ENCODE measurements at places on chromosomes 6 and 20. TPM values are rescaled to one million over a fixed set of nuclear protein-coding genes. Genes with fewer than 3 reads are reported as not detected.

DNA sequence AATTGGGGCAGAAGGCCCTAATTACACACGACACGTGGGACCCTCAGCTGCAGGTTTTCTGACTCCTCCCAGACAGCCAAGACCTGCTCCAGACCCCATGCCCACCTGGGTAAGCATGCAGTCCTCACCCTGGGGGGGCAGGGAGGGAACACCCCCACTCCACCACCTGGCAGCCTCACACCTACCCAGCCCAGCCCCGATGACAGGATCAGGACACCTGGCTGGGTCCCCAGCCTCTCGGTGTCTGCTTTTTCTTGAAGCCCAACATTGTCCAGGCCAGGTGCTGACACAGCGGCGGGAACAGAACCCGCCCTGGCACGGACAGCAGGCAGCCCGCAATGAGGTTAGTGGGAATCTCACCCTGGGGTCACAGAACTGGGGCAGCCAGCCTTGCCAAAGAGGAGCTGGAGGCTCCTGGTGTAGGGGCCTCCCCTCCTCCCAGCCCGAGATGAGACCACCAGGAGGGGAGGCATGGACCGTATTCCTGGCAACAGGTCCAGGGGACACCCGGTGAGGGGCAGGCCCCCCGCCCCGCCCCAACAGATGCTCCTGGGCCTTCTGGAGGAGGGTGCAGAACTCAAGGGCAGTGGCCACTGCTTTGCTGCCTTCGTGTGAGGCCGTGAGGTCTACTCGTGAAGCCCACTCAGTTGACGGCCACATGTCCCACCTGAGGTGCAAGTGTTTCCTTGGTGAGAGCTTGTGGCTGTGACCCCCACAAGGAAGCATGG is 103.8 kb downstream of the DLL1 start:
- DNase-seq = no peak

- no peak for DNase-seq
These were observed 1.8 kb downstream of the RRAGD start for GRCh38 chr6:89410231-89410761.

HLA-DQA1 gene
- not detected for total RNA-seq

DNA sequence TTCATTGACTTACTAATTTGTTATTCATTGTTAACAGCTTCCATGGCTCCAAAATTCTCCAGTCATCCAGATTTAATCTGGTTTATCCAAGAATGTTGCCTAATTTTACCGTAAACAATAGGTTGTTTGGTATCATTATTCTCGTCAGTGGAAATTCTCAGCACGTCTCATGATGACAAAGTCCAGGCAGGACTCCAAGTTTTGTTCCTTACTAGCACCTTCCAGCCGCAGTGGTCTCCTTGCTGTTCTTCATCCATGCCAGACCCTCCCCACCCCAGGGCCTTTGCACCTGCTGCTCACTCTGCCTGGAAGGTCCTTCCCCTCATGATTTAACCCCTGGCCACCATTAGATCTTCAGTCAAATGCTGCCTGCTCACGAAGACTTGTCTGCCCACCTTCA is 48.1 kb upstream of the NAA20 start:
- no peak for DNase-seq

- no peak for DNase-seq
These were observed 5.2 kb downstream of the VWA7 start for GRCh38 chr6:31771992-31772358.

RNF182 gene
- total RNA-seq = 4.2 TPM

DNA sequence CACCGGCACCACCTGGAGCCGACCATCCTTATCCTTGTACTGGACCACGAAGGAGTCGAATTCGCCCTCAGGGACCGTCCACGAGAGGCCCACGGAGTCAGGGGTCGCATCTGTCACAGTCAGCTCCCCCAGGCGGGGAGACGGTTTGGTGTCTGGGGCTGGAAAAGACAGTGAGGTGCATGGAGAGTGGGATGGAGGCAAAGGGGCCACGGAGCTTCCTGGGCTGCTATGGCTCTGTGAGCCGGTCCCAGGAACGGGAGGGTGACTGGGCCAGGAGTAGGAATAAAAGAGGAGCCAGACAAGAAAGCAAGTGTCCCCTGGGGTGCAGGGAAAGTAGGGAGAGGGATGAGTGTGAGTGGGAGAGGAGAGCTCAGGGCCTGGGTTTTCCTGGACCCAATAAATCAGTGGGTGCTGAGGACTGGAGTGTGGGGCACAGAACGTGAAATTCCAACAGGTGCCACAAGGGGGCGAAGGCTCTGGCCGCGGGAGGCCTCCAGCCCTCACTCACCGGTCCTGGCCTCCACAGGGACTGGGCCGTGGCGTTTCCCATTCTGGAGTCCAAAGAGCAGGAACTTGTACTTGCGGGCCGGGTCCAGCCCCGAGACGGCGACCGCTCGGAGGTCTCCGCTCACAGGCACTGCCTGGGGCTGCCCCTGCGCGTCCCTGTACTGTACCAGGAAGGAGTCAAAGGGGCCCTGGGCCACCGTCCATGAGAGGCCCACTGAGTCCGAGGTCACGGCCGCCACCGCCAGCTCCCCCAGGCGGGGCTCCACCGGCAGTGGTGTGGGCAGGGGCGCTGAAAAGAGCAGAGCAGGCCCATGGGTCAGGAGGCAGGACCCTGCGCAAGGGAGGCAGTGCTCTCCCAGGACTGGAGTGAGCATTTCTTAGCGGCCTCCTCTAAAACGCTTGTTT is 9.9 kb downstream of the CYP21A2 start:
- DNase-seq = peak; percentile 82

DNA sequence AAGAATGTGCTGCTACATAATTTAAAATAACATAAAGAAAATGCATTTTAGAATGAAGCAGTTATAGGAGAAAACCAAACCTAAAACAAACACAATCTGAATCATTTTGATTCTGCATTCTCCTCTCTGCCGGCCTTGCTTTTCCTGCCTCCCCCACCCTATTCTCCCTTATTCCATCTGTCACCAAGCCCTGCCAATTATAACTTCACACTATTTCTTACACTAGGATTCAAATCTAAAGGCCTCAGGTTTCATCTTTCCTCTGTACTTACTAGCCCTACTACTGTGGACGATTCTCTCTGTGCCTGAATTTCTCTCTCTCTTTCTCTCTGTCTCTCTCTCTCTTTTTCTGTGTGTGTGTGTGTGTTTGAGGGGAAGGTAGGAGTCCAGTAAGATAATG is 18.7 kb upstream of the PRIM2 start:
- no peak for DNase-seq

DNA sequence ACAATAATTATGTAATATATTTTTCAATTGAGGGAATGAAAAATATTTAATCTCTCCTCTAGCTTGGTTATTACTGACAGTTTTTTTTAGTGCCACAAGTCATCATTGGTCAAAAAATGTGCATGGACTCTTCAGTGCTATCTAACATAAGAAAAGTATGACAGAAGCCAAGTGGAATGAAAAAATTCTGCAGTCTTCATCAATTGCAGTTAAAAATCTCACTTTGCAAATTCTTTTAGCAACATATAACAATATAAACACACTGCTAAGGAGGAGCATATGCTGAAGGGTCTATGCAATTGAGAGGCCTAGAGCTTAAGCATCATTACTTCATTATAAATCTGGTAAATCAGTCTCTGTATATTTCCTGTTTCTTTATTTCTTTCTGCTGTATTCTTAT is 175.1 kb downstream of the ARHGAP18 start:
- DNase-seq = no peak

LRP11 gene
- 17.2 TPM for total RNA-seq

PBOV1 gene
- not detected for total RNA-seq

GRCh38 chr6:78487401-78487800 is 379.9 kb upstream of the IRAK1BP1 start:
- DNase-seq = no peak

DNA sequence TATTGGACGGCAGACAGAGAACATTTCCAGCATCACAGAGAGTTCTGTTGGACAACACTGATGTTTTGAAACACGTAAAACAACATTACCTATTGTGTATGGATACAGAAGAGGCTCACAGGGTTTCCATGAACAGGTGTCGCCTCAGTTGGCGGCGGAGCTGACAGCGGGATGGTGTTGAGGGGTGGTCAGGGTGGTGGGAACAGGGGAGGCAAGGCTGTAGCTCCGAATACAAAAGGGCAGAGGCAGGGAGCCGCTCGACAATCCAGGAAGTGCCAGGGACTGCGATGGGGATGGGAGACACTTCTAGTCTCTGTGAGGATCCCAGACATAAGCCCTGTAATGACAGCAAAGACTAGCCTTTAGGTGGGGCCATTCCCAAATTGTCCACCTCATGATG is 14.5 kb upstream of the PI16 start:
- DNase-seq = no peak

DNA sequence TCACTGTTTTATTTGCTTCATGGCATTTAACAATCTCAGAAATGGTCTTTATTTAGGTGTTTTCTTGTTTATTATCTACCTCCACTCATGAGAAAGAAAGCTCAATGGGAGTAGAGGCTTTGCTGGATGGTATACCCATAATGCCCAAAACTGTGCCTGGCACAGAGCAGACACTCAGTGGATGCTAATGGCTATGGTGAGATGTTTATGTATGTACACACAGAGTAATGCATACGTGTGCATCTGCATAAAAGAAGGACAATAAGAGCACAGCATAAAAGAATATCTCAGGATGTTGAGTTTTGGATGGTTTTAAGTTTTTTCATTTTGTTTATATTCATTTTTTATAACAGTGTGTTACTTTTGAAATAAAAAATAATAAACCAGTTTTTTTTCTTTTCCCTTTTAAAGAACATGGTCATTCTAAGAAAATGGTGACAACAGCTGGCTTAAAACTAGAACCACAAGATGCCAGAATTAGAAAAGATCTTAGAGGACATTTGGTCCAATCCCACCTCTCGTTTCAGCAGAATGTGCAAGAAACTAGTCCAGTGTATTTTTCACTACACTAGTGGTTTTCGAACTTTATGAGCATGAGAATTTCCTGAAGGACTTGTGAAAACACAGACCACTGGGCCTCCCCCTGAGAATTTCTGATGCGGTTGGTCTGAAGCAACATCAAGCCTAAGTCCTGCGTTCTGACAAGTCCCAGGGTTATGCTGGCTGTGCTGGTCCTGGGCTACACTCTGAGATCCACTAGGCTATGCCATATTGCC is 131.9 kb downstream of the FYN start:
- no peak for DNase-seq

DNA sequence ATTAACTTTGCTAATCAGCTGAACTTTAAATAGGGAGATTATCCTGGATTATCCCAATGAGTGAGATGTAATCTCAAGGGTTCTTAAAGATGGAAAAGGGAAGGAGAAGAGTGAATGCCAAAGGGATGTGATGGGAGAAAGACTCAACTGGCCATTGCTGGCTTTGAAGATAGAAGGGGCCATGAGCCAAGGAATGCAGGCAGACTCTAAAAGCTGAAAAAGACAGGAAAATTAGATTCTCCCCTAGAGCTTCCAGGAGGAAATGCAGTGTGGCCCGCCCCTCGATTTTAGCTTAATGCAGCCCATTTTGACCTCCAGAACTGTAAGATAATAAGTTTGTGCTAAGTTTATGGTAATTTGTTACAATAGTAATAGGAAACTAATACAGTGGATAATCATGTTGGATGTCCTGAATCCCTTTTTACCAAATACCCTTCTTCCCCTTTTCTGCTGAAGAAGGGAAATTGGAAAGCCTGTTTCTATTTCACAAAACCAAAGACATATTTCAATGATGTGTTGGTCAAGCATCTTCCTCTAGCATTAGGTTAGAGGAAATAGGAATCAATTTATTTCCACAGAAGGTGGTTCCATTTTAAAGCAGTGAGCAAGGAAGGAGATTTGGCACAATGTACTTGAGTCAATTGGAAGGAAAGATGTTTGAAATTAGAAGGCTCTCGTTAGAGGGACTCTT is 3.3 kb upstream of the HDDC2 start:
- no peak for DNase-seq

- DNase-seq = no peak
These were observed 26.1 kb downstream of the CGA start for GRCh38 chr6:87068795-87069194.

CFAP61 gene
- not detected for total RNA-seq

ENPP5 gene
- total RNA-seq = 8.7 TPM

PDE10A gene
- 13.0 TPM for total RNA-seq

TFAP2C gene
- total RNA-seq = 10.3 TPM

DNA sequence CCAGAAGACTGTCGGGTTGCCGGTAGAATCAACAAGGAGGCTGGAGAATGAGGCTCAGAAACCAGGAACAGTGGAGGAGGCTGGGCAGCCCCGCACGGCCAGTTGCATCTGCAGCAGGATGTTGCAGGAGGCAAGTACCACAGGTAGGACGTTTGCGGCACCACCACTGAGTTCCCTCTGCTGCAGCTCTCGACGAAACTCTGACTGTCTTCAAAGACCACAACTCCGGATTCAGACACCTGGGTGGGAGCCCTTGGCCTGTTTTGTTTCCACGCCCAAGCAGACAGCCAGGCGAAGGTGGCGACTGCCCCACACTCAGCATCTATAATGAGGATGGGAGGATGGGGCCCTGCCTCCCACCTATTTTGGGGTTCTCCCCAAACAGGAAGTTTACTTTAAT is 218.2 kb downstream of the ZDHHC14 start:
- DNase-seq = no peak

GRCh38 chr20:36030149-36030548 is 61.8 kb downstream of the CNBD2 start:
- DNase-seq = no peak

- DNase-seq = no peak
These were observed 104.6 kb downstream of the EPB41L2 start for GRCh38 chr6:130958468-130958867.

GRCh38 chr20:15582146-15582760 is 991.0 kb downstream of the KIF16B start:
- no peak for DNase-seq

MBOAT1 gene
- 24.6 TPM for total RNA-seq

GRCh38 chr6:134041093-134041492 is 11.3 kb downstream of the SLC2A12 start:
- DNase-seq = no peak

ARHGAP40 gene
- total RNA-seq = 0.54 TPM
